CD4-positive, alpha-beta T cell (primary cell): ENCODE measurements at places on chromosomes 11 and 22.

DNA sequence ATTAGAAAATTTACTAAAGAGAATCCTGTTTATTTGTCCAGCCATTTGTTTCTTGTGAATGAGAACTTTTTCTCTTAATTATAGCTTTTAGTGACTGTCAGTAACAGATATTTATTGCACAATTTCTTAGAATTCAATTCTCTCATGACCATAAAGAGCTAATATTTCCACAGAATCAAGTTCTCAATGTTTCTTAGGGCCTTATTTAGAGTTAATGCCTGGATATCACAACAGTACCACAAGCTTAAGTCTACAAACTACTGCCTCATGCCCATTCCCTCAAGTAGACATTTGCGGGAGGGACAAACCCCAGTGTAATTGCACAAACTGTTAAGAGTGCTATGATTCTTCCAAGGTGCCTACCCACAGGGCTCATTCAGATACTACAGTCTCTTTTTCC, 199.7 kb upstream of the POU2AF2 start:
- no peak for DNase-seq

- DNase-seq: no peak
Observed at GRCh38 chr11:125933030-125933813, 12.6 kb upstream of the VSIG10L2 start.

DNA sequence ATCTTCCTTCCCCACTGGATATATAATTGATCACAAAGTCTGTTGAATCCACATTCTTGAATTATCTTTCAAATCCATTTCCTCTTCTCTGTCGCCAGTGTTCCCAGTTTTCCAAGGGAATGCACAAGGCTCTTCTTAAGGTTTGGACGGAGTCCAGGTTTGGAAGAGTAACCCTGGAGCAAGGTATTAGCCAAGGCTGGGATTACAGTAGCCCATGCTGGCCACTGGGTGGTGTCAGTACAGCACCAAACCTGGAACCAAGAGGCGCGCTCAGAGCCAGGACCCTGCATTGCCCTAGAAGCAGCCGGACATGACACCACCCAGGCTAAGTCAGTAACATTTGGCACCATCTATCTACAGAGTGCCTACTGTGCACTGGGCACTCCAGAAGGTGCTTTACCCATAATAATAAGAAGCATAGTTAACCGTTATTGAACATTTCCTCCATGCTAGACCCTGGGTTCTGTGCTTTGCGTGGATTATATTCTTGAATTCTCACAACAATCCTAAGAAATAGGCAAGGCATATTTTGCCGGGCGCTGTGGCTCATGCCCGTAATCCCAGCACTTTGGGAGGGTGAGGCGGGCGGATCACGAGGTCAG, 48.0 kb upstream of the CLPB start:
- peak; percentile 30 for DNase-seq

GRCh38 chr22:49212466-49212865, 615.2 kb downstream of the BRD1 start:
- DNase-seq: no peak

DNA sequence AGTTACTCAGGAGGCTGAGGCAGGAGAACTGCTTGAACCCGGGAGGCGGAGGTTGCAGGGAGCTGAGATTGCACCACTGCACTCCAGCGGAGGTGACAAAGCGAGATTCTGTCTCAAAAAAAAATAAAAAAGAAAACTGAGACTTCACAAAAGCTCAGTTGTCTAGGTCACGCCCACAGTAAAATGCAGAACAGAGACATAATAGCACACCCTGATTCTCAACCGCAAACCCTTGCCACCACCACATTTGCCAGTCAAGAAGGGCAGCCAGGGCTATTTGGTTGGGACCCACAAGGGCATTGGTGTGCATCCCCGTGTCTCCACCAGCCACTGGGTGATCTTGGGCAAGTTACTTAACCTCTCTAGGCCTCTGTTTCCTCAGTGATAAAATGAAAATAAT, 25.4 kb downstream of the CREB3L1 start:
- peak; percentile 33 for DNase-seq

- no peak for DNase-seq
Observed at GRCh38 chr11:76256448-76256847, 50.1 kb upstream of the WNT11 start.

DNA sequence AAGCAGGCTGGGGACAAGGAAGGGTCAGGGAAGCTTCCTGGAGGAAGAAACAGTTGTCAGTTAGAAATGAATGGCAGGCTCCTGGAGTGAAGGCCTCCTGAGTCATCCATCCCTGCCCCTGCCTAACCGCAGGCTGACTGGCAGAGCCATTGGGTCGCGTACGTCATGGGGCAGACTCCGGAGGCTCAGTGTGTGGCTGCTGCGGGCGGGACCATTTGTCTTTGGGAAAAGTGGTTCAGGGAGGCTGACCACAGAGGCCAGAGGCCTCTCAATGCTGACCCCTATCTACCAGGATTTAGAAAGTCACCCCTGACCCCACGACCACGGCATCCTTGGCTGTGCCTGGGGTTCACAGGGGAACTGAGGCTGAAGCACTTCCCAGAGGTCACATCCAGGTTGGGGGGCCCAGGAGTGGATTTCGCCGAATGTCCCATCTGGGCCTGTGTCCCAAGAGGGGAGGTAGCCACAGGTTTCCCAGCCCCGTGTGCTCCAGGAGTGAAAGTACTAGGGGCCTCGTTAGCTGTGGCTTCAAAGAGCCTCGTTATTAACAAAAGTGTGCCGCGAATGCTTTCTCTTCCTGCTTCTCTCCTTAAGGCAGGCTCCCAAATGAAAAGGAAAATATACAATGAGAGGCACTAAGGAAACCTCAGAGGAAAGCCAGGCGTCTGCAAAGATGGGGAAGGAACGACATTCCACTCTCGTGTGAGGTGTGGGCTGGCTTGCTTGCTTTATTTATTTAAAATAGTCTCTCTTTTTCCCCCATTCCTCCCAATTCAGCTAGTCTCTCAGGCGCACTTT, 58.9 kb downstream of the FLRT1 start:
- no peak for DNase-seq

GRCh38 chr22:46619830-46620501, at the start of gene GRAMD4:
TSS of gene GRAMD4 (plus strand) at chr22:46620386. CDS start at chr22:46626800, 6,414 bp downstream.
- no peak for DNase-seq

GRCh38 chr11:93626038-93626437, 35.4 kb upstream of the CEP295 start:
- DNase-seq: no peak

DNA sequence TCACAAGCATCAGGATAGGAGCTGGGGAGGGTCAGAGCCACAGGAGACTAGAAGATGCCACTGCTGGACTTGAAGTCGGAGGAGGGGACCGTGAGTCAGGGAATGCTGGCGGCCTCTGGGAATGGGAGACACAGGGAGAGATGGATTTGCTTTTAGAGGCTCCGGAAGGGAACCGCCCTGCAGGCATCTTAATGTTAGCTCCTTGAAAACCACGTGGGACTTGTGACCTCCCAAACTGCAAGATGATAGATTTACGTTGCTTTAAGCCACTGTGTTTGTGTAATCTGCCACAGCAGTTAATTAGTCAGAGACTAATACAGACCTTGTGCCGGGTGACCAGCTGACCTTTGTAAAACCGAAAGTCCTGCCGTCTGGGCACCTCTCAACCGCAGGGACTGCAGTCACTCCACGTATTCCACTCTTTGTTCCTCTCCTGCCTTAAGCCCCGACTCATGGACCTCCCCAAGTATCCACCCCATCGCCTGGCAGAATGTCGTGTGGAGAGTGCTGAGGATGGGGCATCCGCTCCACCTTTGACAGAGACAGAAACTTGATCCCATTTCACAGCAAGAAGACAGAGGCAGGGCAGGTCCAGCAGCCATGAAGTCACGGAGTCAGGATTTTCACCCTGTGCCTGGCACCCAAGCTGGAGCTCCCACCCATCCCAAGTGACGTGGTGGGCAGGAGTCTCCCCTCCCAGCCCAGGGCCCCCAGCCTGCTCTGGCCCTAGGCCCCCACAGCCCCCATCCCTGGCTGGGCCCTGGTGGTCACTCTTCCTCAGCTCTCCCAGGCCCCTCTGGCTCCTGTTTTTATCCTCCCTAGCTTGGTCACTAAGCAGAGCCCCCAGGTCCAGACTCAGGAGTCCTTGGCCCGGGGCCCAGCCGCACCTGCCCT, 19.4 kb upstream of the CTSD start:
- no peak for DNase-seq

- peak; percentile 47 for DNase-seq
Observed at GRCh38 chr22:40685406-40685805, 6.1 kb downstream of the MCHR1 start.

DNA sequence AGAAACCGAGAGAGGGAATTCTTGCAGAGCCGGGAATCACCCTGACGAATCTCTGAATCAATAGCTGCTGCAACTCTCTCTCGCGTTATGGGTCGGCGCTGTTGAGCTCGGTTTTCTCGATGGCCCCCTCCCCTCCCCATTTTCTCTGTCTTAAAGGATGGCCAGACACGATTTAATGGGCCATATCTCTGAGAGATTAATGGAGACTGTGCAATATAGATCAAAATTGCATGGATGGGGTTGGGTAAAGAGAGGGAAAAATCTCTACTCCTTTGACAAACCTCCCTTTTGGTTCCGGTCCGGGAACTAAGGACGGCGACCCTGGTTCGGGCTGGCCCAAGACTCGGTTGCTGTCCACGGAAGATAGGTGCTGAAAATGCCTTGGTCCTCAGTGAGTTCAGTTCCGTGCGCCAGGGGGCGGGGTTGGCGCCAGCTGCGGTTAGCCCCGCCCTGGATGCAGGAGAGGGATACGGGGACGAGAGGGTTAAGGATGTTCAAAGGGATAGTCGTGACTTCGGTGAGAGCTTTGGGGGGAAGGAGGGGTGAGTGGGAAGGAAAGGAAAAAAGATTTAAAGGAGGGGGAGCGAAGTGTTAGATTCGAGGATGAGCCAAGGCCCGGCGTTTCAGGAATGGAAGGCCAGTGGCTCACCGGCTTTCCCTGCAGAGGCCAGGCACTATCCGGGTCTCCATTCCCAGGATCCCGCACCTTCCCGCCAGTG, 103.6 kb upstream of the HSD17B12 start:
- DNase-seq: no peak

GRCh38 chr11:31500560-31500959, 8.9 kb downstream of the IMMP1L start:
- no peak for DNase-seq

GRCh38 chr22:26234296-26234695, 65.0 kb downstream of the SEZ6L start:
- DNase-seq: no peak

- DNase-seq: no peak
Observed at GRCh38 chr11:82790723-82791484, 57.2 kb upstream of the FAM181B start.

- DNase-seq: no peak
Observed at GRCh38 chr11:122695076-122695615, 39.6 kb downstream of the UBASH3B start.

- no peak for DNase-seq
Observed at GRCh38 chr11:10899121-10899830, 41.4 kb upstream of the ZBED5 start.

- DNase-seq: no peak
Observed at GRCh38 chr11:12200279-12200990, 90.0 kb downstream of the MICAL2 start.

- no peak for DNase-seq
Observed at GRCh38 chr22:37059876-37060449, 8.4 kb downstream of the KCTD17 start.

- no peak for DNase-seq
Observed at GRCh38 chr11:79897896-79898295, 457.1 kb upstream of the TENM4 start.

DNA sequence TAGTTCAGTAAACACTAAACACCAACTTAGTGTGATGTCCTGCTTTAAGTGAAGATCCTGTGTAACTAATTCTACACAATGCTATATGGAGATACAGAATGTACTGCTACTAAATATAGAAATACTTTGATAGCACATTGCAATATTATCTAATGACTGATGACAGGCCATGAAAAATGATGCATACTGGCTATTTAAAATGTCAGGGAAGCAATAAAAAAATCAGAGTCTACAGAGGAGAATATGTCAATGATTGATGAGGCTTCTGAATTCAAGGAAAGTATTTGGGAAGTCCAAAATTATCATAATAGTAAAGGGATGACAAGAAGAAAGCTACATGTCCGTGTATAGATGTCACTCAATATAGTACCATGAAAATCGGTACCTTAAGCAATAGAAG, 55.3 kb downstream of the GUCY1A2 start:
- no peak for DNase-seq

GRCh38 chr11:71070490-71071453, 181.6 kb downstream of the SHANK2 start:
- DNase-seq: no peak

DNA sequence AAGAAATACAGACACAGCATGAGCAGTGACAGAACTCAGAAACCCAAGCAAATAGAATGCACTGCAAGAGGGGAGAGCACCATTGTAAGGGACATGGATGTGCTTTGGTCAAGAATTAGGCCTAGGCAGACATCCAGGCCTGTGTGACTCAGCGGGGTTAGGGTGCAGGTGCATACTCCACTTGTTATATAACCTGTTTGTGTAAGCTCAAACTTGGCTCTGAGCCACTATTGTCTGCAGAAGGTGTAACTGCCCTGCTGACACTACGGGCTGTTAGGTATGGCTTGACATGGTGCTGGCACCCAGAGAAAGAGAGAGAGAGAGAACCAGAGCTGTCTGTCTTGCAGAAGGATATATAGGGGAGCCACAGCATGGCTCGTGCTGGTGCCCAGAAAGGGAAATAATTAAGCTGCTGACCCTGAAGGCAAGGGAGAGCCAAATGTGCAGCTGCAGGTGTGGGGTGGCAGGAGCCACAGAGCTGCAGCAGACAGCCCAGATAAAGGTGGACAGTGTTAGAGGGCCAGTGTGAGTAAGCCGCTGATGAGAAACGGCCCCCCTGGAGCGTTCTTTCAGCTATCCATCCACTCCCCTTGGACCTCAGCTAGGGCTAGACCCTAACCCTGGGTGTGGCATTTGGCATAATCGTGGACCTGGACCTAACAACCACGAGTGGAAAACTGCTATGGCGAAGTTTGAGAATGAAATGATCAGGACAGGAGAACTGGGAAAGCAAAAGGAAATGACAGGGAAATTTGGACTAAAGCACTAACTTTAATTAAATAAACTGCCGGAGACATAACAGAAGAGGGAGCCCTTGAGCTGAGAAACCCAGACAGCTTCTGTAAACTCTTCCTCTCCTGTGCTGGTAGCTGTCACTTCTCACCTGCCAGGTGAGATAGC, 253.0 kb upstream of the CCDC179 start:
- DNase-seq: no peak

GRCh38 chr11:102802341-102802740, 4.4 kb upstream of the MMP1 start:
- no peak for DNase-seq

- DNase-seq: no peak
Observed at GRCh38 chr11:29900382-29900781, 116.4 kb downstream of the KCNA4 start.

GRCh38 chr11:2173150-2173693, 1.6 kb upstream of the TH start:
- no peak for DNase-seq

- DNase-seq: no peak
Observed at GRCh38 chr11:27217948-27218420, 145.0 kb downstream of the CCDC34 start.

- DNase-seq: no peak
Observed at GRCh38 chr11:107408762-107409211, 48.8 kb downstream of the CWF19L2 start.

DNA sequence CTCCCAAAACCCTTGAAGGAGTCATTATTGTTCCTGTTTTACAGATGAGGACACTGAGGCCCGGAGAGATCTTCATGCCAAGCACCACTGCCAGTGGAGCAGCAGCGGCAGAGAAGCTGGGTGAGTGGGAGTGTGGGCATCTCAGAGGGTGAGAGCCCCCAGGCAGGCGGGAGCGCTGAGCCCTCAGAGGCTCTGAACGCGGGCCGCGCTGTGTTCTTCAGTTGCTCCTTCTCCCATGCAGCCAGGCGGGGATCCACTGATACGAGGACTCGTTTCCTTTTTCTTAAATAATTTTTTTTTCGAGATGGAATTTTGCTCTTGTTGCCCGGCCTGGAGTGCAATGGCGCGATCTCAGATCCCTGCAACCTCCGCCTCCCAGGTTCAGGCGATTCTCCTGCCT, 47.0 kb downstream of the TPBGL start:
- DNase-seq: no peak
